Tibial artery (tissue), 4 donors: ENCODE measurements at places on chromosomes 5 and 9.

DNA sequence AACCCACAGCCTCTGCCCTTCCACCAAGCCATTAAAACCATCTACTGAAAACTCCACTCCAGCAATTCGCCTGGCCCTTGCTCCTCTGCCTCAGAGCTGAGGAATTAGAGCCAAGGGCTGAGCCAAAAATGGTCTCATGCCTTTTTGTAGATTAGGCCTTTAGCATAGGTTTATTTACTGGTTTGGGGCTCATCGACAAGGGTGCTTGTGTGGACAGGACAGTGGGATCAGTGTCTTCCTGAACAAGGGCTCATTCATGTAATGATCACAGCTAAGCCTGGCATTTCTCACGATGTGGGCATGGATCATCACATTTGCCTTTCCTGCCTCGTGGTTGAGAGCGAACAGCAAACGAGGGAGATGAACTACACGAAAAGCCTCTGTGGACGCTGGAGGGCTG lies 59.2 kb upstream of the PHF24 start:
- peaks cover 15% of the 10 kb centered on the region for H3K27me3 ChIP-seq
- no peaks in the 10 kb centered on the region for H3K4me1 ChIP-seq
- H3K36me3 ChIP-seq: no peaks in the 10 kb centered on the region

DNA sequence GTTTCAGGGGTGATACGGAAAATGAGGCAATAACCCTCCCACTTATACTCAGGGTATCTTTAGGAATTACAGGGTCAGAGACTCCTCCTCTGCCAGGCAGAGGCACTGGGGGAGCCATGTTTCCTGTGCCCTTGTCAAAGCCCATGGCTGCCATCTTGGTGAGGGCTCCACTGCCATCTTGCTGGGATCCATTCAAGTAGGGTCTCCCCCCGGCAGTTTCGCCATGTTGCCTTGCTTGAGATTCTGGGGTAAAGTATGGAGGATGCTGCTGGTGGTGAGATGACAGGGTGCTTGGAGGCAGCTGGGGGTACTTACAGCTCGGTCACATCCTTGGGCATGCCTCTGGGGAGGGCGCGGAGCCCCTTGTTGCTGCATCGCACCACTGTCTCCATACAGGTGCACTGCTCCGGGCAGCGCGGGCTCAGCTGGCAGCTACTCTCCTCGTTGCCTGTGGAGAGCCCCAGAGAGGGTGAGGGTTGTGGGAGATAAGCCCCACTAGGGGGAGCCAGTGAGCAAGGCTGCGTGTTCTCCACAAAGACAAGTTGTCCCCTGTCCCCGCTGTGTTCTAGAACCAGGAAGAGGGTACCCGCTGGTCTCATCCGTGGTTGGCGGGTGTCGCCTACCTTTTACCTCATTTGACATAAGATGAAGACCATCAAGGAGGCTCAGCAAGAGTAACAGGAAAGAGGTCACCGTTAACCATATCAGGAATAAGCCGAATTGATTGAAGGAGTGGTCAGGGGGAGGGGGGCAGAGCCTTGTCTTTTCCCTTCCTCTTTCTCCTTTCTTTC lies 169.0 kb upstream of the PANK3 start:
- peak; percentile 71 for DNase-seq
- H3K27ac ChIP-seq: no peak overlapping the region
- H3K4me1 ChIP-seq: no peaks in the 10 kb centered on the region
- no peaks in the 10 kb centered on the region for H3K27me3 ChIP-seq

GRCh38 chr5:162948677-162949076 lies 488.7 kb upstream of the CCNG1 start:
- H3K27ac ChIP-seq: no peak overlapping the region
- no peaks in the 10 kb centered on the region for H3K4me1 ChIP-seq
- H3K36me3 ChIP-seq: no peaks in the 10 kb centered on the region
- no peak overlapping the region for H3K4me3 ChIP-seq
- H3K27me3 ChIP-seq: no peaks in the 10 kb centered on the region

GRCh38 chr5:11520241-11520930 lies 383.9 kb downstream of the CTNND2 start:
- no peak for DNase-seq
- H3K27me3 ChIP-seq: no peaks in the 10 kb centered on the region
- no peaks in the 10 kb centered on the region for H3K36me3 ChIP-seq
- no peak overlapping the region for H3K27ac ChIP-seq
- no peaks in the 10 kb centered on the region for H3K4me1 ChIP-seq

DNA sequence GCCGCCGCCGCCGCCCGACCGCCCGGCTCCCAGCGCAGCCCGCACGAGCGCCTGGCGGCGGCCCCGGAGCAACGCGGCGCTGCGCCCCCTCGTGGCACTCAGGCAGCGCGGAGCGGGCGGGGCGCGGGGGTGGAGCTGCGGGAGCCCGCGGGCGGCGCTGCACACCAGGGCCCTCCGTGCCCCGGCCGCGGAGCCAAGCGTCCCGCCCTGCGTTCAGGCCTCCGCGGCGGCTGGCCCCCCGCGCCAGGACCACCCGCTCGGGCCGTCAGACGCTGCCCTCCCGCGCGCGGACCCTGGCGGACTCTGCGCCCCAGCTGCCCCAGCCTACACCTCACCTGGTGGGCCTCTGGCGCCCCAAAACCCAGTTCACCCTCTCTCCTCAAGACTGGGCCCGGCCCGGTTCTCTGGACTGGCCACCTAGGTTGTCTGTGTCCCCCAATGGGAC lies at the start of gene RASGEF1C:
RASGEF1C (minus strand) TSS at position 75 of the 445 bp plus-strand sequence. CDS start 71,159 bp downstream, outside the sequence.
- H3K27ac ChIP-seq: no peak within 1 kb of the TSS
- H3K36me3 ChIP-seq: no peaks in the 10 kb centered on the region
- peaks cover 4% of the 10 kb centered on the region for H3K4me1 ChIP-seq
- peak within 1 kb of the TSS; percentile 27 for H3K4me3 ChIP-seq
- DNase-seq: no peak

DNA sequence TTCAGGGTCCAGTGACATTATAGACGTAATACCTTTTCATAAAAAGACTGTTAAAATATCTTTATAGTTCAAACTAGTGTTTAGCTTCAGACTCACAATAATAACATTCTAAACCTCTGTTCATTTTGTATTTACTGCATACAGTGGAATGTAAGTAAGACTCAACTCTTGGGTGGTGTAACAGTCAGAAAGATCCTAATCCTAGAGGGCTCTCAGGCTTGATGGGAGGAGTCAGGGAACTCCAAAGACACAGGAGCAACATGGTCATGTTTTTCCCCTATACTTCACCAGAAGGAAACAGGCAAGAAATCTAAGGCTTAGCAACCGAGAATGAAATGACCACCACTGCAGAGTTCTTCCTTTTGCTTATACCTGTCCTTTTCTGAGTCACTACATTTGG lies 82.6 kb downstream of the MRPS27 start:
- H3K4me1 ChIP-seq: peaks cover 9% of the 10 kb centered on the region
- H3K4me3 ChIP-seq: no peak overlapping the region
- H3K36me3 ChIP-seq: peaks cover 8% of the 10 kb centered on the region
- H3K27ac ChIP-seq: no peak overlapping the region
- no peaks in the 10 kb centered on the region for H3K27me3 ChIP-seq

- H3K27me3 ChIP-seq: no peaks in the 10 kb centered on the region
- H3K36me3 ChIP-seq: no peaks in the 10 kb centered on the region
- H3K4me1 ChIP-seq: no peaks in the 10 kb centered on the region
- no peak overlapping the region for H3K27ac ChIP-seq
These were observed 167.0 kb upstream of the ZNF618 start for GRCh38 chr9:113708821-113709713.

- no peak overlapping the region for H3K27ac ChIP-seq
- no peak overlapping the region for H3K4me3 ChIP-seq
- no peak for DNase-seq
- no peaks in the 10 kb centered on the region for H3K4me1 ChIP-seq
- no peaks in the 10 kb centered on the region for H3K36me3 ChIP-seq
- no peaks in the 10 kb centered on the region for H3K27me3 ChIP-seq
These were observed 602.6 kb upstream of the ADAMTS16 start for GRCh38 chr5:4537489-4537888.

DNA sequence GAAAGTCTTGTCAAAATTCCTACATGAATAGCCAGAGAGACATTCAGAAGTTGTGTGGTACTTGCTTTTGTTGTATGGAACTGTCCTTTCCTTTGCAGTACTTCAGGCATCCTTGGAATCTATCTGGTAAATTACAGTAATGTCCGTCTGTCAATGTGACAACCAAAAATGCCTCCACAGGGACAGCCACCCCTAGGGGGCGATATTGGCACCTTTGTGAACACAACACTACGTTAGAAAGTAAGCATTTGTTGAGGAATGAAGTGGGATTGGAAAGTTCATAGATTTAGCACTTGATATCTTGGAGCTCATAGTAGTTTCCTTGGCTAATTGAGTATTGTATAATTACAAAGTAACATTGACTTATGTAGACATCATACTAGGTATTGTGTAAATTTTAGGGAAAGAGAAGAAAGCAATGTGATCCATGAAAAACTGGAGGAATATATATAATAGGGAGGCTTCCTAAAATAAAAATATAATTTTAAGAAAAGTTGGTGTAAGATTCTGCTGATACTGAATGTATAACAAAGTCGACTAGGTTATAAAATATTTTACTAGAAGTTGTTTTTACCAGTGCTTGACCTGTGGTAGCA lies 32.7 kb downstream of the TMEFF1 start:
- H3K27me3 ChIP-seq: no peaks in the 10 kb centered on the region
- H3K4me3 ChIP-seq: no peak overlapping the region
- no peak overlapping the region for H3K27ac ChIP-seq

DNA sequence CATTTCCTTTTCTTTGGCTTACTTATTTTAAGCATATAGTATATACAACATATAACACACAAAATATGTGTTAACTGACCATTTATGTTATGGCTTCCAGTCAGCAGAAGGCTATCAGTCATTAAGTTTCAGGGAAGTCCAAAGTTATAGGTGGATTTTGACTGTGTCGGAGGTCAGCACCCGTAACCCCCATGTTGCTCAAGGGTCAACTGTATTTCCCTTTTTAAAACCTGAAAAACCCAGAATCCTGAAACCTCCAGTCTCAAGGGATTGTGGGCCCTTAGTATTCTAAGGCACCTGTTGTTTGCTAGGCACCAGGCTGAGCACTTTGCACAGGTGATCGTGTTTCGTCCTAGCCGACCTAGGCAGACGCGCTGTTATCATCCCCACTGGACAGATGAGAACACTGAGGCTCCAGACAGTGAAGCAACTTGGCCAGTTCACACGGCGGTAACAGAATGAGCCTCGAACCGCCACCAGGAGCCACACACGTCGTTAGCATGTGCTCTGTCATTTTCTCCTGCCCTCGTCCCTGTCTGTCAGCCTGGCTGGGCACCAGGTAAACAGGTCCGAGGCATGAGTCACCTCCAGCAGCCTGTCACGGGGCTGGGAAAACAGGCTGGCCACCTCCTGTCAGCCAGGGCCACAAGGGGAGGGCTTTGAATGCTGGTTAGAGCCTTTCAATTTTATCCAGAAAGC lies 39.9 kb downstream of the DUSP1 start:
- no peaks in the 10 kb centered on the region for H3K36me3 ChIP-seq
- H3K4me1 ChIP-seq: peaks cover 30% of the 10 kb centered on the region

- DNase-seq: no peak
- H3K4me3 ChIP-seq: no peak overlapping the region
- no peak overlapping the region for H3K27ac ChIP-seq
- peaks cover 8% of the 10 kb centered on the region for H3K36me3 ChIP-seq
- peaks cover 4% of the 10 kb centered on the region for H3K4me1 ChIP-seq
These were observed 67.5 kb downstream of the CWC27 start for GRCh38 chr5:64836190-64836755.

DNA sequence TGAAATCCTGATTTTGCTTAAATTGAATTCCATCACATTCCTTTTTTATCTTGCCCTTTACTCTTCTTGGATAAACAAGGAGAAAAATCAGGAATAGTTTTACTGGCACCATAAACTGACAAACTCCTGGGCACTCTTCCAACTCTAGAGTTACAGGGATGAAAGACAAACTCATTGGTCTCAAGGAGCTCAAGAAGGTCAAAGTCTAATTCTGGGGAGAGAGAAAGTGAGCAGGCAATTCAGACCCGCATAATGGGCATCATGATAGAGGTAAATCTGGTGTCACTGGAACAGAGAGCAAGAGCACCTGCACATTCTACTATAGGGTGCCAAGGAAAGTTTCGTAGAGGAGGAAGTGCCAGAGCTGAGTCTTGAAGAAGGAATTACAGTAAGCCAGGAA lies 64.8 kb downstream of the GRIN3A start:
- H3K4me3 ChIP-seq: no peak overlapping the region
- H3K27me3 ChIP-seq: no peaks in the 10 kb centered on the region
- no peaks in the 10 kb centered on the region for H3K4me1 ChIP-seq
- no peak for DNase-seq
- no peak overlapping the region for H3K27ac ChIP-seq
- no peaks in the 10 kb centered on the region for H3K36me3 ChIP-seq

- peak; percentile 75 for DNase-seq
- H3K27ac ChIP-seq: peak within 1 kb of the TSS; percentile 62
- peaks cover 37% of the 10 kb centered on the region for H3K4me1 ChIP-seq
- H3K4me3 ChIP-seq: peak within 1 kb of the TSS; percentile 53
- H3K36me3 ChIP-seq: no peaks in the 10 kb centered on the region
These were observed at the start of gene FOXD1 for GRCh38 chr5:73448463-73449136. Gene FOXD1 (minus strand): TSS chr5:73448777. CDS start chr5:73448362, 415 bp downstream.

DNA sequence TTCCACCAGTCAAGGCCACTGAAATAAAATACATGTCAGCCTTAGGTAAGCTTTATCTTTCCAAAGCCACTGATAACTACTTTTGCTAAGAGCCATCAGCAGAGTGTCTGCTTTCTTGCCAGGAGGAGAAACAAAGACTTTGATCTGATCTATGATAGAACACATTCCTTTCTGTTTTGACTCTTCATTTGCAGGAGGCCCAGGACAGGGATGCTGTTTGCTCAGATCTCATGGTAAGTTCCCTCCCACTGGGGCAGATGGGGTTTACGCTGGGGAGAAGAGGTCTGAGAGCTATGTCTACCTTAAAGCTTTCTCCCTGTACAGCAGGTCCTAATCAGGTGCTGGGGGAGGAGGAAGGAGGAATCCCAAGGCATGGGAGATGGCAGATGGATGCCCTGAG lies 497.6 kb downstream of the NTRK2 start:
- H3K36me3 ChIP-seq: no peaks in the 10 kb centered on the region
- H3K27me3 ChIP-seq: no peaks in the 10 kb centered on the region
- no peak overlapping the region for H3K4me3 ChIP-seq
- DNase-seq: no peak
- H3K27ac ChIP-seq: no peak overlapping the region

- H3K27ac ChIP-seq: no peak overlapping the region
- H3K4me3 ChIP-seq: no peak overlapping the region
- H3K27me3 ChIP-seq: no peaks in the 10 kb centered on the region
- H3K4me1 ChIP-seq: no peaks in the 10 kb centered on the region
- H3K36me3 ChIP-seq: no peaks in the 10 kb centered on the region
- no peak for DNase-seq
These were observed 186.0 kb upstream of the KLF4 start for GRCh38 chr9:107675351-107676259.

DNA sequence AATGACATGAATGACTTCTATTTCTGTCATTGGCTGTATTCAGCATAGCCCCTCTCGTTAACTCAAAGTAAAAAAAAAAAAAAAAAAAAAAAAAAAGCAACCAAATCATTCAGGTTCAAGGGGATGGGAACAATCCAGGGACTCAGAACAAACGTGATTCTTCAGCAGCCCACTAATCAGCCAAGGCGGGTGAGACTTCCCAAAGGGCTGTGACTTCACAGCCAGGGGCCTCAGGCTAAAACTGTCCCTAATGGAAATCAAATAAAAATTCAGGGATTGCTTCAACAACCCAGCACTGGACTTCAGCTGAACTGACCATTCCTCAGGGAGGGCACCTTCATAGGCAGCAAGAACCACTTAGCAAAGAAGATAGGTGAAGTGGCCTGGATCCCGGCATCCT lies 86.2 kb upstream of the FAM169A start:
- H3K4me1 ChIP-seq: peaks cover 26% of the 10 kb centered on the region
- H3K36me3 ChIP-seq: no peaks in the 10 kb centered on the region
- no peak for DNase-seq
- H3K27me3 ChIP-seq: no peaks in the 10 kb centered on the region
- H3K27ac ChIP-seq: no peak overlapping the region
- no peak overlapping the region for H3K4me3 ChIP-seq
